ENCODE measurements at places on chromosomes 2 and 18.

- DNase-seq: no peak
These were observed 10.3 kb downstream of the POLI start for GRCh38 chr18:54279477-54280219.

DNA sequence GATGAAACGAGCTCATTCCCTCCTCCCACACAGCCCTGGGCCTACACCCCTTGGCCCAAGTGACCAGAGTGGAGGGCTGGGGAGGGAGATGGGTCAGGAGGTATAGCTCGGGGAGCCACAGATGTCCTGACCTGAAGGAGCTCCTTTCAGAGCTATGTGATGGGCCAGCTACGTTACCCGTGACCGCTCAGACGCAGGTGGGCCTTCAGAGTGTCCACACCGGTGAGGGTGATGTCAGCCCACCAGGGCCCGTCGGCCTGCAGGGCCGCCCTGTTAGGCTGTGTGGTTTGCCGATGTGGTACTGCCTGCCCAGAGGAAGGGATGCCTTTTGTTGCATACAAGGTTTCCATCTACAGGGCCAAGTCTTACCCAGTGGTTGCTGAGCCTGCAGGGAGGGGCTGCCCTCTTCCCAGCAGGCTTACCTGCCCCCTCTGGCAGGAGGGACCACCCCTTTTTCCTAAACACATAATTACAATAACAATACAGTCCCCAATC, 41.8 kb upstream of the FOSL2 start:
- DNase-seq: no peak

GRCh38 chr2:145598434-145598833, 1078.5 kb upstream of the ZEB2 start:
- peak; percentile 75 for DNase-seq

GRCh38 chr2:77519888-77520506, 2.2 kb downstream of the LRRTM4 start:
- DNase-seq: no peak

GRCh38 chr2:65416945-65417344, 15.5 kb downstream of the SPRED2 start:
- no peak for DNase-seq

DNA sequence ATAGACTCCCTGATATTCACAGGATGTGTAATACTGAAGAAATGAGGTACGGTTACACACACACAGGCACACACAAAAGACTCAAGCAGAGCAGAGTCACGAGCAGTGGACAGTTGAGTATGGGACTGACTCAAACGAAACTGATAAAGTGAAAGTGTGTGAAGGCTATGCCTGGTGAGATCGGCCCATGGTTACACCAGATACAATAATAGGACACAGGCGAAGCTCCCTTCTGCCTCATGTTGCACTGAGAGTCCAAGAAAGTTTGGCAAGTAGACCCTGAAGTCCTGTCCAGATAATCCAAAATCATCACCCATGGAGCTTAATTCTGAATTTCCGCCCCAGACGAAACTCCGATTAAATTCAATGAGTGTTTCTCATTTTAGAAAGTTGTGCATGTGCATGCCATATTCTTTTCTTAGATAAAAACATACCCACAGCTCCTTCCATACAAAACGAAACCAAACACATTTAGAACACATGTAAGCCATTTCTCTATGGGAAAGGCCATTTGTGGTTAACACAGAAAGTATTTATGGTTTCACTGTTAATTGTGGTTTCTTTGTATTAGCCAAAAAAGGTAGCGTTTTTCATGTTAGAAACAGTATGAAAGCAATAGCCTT, 567.6 kb downstream of the PLCL1 start:
- no peak for DNase-seq

Data from dermis blood vessel endothelial cell (primary cell).